Endothelial cell of umbilical vein (primary cell): ENCODE measurements at places on chromosomes 3 and 15. TPM values are rescaled to one million over a fixed set of nuclear protein-coding genes. Genes with fewer than 3 reads are reported as not detected.

The CLSTN2 gene
- total RNA-seq: 0.38 TPM in 1 of 2 replicates, not detected in the other

DNA sequence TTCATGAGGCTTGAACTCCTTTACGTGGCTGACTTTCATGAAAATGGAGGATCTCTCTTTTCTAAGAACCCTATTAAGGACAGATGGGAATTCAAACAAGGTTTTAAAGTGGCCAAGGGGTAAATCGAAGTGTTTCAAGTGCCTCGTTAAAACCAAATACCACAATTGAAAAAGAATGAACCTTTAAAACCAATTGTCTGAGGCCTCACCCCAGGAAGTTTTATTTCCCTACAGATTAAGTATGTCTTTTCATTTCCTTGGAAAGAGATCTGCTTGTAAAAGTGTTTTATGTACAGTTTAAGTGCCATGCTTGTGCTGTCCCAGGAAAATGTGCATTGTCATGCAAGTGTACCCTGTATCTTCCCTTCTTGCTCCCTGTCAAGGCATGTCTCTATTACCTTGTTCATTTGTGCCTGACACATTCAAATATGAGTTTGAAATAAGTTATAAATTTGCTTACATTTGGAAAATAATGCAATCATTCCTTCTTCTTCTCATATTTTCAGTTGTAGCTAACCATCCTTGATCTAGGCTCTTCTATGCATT is 138.7 kb downstream of the ZPLD1 start:
- H3K36me3 ChIP-seq: no peaks in the 10 kb centered on the region
- H3K27me3 ChIP-seq: peaks cover 2% of the 10 kb centered on the region
- no peak overlapping the region for H3K27ac ChIP-seq
- H3K4me3 ChIP-seq: no peak overlapping the region
- no peak for DNase-seq
- no peaks in the 10 kb centered on the region for H3K4me1 ChIP-seq

The GOLGA8J gene
- 0.35 TPM in 1 of 2 replicates, not detected in the other for total RNA-seq

GRCh38 chr3:139353920-139354556 is 10.2 kb downstream of the MRPS22 start:
- H3K4me3 ChIP-seq: no peak overlapping the region
- peaks cover 34% of the 10 kb centered on the region for H3K36me3 ChIP-seq
- H3K4me1 ChIP-seq: no peaks in the 10 kb centered on the region
- peak; percentile 65 for DNase-seq
- H3K27me3 ChIP-seq: no peaks in the 10 kb centered on the region

- H3K27me3 ChIP-seq: no peaks in the 10 kb centered on the region
- H3K36me3 ChIP-seq: no peaks in the 10 kb centered on the region
- DNase-seq: no peak
- peak overlapping the region; percentile 66 for H3K27ac ChIP-seq
Measured at GRCh38 chr15:47516972-47517371, 200.3 kb upstream of the SEMA6D start.

The ATP13A5 gene
- not detected in 2 replicates for total RNA-seq

The C3orf33 gene
- total RNA-seq: 0.74 and 1.7 TPM in 2 replicates
